ENCODE measurements at places on chromosomes 2 and 18.

GRCh38 chr18:76995896-76996295 lies 136.7 kb downstream of the MBP start:
- DNase-seq, result no peak

GRCh38 chr2:199440118-199440517 lies 17.6 kb downstream of the SATB2 start:
- DNase-seq, result no peak

DNA sequence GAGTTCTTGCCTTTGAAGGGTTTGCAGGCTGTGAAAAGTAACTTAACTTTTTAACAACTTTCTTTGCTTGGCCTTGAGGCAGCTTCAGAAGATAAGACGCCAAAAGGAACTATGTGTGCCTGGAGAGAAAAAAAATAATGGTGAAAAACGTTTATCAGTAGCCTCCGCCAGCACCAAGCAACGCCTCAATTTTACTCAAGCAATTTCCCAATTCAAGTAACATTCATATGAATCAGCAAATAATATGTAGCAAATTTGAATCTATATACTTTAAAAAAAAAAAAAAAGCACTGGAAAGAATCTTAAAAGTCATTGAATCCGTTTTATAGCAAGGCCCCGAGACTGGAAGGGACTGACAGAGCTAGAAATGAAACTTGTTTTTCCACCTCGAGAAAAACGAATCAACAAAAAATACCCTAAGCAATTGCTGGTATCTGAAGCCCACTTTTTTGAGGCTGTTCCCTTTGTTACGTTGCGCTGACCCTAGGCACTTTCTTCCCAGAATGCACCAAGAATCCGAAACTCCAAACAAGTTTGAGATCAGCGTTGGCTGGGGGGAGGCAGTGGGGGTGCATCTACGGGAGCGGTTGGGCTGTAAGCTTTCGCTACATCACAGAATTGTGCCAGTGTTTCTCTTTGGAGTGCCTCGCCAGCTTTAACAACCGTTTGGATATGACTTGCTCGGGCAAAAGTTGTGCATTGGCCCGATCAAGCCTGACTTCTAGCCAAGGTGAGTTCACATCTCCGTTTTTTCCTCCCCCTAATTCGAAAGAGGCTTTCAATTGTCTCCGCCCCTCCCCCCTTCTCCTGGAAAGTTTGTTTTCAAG lies 2.7 kb upstream of the TGIF1 start:
- peak; percentile 62 for DNase-seq

DNA sequence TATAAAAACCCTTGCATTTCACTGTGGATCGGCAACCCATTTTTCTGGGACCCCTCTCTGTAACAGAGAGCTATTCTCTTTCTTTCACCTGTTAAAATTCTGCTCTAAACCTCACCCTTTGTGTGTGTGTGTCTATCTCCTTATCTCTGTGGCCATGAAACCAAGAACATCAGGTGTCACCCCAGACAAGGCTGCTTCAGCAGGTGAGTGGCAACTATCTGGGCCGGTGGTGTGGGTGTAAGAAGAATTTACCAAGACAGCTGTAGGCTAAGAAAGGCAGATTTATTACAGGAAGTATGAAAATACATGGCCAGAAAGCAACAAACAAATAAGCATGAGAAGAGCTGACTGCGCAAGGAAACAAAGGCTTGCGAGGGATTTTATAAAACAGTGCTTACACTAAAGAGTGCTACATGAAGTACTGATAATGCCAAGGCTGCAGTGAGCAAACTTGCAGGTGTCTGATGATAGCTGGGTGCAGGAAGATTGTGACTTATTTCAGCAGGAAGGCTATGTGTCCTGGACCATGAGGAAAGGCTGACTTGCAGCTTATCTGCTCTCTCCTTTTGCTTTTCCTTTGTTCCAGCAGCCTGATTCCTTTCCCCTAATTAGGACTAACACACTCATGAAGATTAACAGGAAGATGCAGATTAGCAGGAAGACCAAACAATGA lies 421.1 kb downstream of the PTH2R start:
- no peak for DNase-seq

DNA sequence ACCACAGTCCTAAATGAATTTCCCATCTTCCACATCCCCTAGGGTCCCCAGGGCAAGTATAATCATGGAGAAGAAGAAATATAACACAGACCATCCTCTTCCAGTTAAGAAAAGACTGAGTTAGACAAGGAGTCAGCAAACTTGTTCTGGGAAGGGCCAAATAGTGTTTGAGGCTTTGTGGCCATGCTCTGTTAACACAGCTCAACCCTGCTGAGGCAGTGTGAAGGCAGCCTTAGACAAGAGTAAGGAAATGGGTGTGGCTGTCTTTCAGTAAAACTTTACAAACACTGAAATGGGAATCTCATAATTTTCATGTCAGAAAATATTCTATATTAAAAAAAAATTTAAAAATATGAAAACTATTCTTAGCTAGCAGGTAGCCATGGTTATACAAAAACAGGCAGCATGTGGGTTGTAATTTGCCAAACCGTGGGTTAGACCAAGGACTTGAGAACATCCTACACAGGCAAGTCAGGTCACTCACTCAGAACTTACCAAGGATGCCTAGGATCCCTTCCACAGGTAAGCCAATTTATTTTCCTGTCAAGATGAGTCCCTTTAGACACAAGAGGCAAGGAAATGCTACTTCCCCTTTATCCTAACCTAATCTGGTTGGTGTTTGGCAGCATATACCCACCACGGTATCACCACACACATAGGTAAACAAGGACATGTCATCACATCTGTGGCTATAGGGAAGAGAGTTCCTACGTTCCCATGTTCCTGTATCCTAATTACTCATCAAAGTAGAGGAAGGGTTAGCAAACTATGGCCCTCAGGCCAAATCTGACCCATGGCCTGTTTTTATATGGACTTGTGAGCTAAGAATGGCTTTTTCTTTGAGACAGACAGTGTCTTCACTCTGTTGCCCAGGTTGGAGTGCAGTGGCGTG lies 31.9 kb downstream of the C2orf74 start:
- peak; percentile 25 for DNase-seq

DNA sequence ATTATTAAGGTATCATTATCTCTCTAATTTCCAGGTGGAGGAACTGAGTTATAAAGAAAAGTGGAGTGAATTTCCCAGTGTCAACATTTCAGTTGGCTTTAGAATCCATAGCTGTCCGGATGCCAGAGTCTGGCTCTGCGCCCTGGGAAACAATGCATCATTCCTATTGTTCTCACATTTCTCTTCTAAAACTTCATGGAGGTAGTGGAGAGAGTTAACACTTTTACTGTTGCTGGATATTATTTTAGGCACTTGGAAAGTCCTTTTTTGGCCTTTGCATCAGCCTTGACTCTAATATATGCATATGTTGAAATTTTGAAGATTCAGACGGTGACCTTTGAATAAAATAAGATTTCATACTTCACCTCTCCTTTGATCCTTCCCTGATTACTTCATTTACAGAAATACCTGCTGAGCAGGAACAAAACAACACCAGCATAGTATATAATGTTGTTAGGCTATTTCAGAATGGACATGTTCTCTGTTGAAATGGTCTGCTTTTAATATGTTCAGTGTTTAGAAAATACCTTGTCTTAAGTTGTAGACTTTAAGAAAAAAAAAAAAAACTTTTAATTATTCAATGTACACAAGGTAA lies 148.8 kb downstream of the EPHA4 start:
- DNase-seq, result no peak

DNA sequence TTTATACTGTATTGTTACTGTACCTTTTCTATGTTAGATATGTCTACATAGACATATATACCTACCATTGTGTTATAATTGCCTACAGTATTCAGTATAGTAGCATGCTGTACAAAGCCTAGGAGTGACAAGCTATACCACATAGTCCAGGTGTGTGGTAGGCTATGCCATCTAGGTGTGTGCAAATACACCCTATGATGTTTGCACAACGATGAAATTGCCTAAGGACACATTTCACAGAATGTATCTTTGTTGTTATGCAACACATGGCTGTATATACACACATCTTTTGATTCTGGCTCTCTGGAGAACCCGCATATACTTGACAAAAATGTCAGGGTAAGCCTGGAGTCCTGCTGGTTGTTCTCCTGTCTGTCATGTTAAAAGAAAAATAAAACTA lies 85.1 kb downstream of the BCL2L11 start:
- DNase-seq, result no peak

DNA sequence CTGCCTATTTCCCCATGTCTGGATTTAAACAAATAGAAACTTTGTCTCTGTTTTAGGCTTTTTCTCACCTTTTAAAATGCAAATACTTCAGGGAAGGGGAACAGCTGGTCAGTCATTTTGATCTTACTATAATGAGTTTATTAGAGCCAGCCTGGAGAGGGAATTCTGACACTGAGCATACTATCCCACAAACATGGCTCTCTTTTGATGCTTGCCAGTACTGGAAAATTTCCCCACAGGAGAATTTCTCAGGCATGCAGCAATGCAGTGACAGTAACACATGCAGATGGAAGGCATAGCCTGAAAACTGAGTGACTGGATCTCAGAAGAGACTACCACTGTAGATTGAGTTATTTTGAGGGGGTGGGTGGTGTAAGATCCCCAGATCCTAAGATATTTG lies 974.3 kb upstream of the CELF4 start:
- no peak for DNase-seq

DNA sequence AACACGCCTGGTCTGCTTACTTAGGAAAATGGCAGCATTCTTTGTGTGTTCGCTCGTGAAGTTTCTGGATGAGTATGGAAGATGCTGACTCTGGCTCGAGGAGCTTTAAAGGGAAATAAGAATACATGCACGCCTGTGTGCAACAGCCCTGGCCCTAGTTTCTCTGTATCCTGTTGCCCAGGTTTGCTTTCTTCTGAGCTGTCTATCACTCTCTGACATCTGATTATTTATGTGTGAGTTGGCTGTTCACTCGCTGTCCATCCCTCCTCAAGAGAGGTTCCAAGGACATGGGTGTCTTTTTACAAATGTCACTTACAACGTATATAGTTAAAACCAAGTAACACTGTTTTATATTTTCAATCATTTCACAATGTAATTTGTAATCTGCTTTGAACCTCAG lies 16.0 kb downstream of the SLC9A2 start:
- no peak for DNase-seq

DNA sequence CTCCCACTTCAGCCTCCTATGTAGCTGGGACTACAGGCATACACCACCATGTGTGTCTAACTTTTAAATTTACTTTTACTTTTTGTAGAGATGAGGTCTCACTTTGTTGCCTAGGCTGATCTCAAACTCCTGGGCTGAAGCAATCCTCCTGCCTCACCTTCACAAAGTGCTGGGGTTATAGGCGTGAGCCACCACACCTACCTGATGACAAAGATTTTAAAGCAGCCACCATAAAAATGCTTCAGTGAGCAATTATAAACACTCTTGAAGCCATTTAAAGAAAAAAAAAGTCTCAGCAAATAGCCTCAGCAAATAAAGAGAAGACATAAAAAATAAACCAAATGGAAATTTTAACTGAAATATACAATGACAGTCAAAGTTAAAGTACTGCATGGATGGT lies 35.6 kb downstream of the MRPS5 start:
- no peak for DNase-seq

GRCh38 chr18:45628979-45629958 lies 14.0 kb downstream of the SLC14A2 start:
- DNase-seq, result peak; percentile 34

GRCh38 chr18:45926085-45926484 lies 41.0 kb downstream of the EPG5 start:
- DNase-seq, result no peak

GRCh38 chr2:178450524-178450773 lies 526 bp downstream of the PRKRA start:
- no peak for DNase-seq

GRCh38 chr18:8554354-8554753 lies 54.9 kb upstream of the RAB12 start:
- DNase-seq, result no peak

- DNase-seq, result no peak
Measured at GRCh38 chr18:8860845-8861642, 155.7 kb downstream of the MTCL1 start.

GRCh38 chr18:80107426-80107825 lies 1.6 kb upstream of the ADNP2 start:
- DNase-seq, result no peak

DNA sequence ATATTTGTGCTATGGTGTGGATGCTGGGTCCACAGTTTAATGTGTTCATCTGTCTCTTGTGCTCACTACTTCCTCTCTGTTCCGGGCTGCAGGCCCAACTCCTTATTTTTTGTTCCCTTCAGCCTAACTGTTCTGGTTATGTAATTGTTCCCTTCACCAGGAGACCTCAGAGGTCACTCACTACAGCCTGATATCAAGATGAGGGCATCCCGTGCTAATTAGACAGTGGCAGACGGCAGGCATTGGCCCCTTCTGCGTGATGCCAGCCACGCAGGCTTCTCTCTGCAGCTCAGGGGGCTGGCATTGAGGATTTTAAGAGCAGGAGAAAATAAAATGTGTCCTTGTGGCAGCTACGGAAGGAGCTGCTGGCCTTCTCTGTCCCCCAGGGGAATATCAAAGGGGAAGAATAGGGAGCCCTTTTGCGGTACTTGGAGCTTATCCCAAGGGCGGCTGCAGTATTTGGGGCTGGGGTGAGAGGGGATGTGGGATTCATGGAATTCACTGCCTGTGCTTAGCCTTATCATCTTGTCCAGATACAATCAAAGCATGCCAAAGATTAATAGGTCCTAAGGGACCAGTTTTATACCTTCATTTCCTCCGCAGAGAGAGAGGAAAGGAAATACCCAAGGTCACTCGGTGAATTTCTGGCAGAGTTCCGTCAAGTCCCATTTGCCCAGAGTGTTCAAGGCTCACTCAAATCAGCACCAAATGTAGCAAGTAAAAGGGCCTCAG lies 53.3 kb upstream of the TRIB2 start:
- no peak for DNase-seq

Data from Kasumi-1 (cell line).